ENCODE measurements at places on chromosomes 11 and 22. TPM values are rescaled to one million over a fixed set of nuclear protein-coding genes. Genes with fewer than 3 reads are reported as not detected.

GRCh38 chr22:40322021-40322420 lies 24.3 kb upstream of the ADSL start:
- peak; percentile 73 for DNase-seq
- H3K27ac ChIP-seq = no peak overlapping the region
- H3K27me3 ChIP-seq = no peaks in the 10 kb centered on the region
- H3K4me1 ChIP-seq = no peaks in the 10 kb centered on the region
- peaks cover 24% of the 10 kb centered on the region for H3K36me3 ChIP-seq
- no peak overlapping the region for H3K4me3 ChIP-seq

GRCh38 chr11:46560300-46560991 lies 33.4 kb downstream of the AMBRA1 start:
- no peaks in the 10 kb centered on the region for H3K27me3 ChIP-seq
- no peaks in the 10 kb centered on the region for H3K36me3 ChIP-seq
- peak overlapping the region; percentile 59 for H3K27ac ChIP-seq
- no peak overlapping the region for H3K4me3 ChIP-seq

DNA sequence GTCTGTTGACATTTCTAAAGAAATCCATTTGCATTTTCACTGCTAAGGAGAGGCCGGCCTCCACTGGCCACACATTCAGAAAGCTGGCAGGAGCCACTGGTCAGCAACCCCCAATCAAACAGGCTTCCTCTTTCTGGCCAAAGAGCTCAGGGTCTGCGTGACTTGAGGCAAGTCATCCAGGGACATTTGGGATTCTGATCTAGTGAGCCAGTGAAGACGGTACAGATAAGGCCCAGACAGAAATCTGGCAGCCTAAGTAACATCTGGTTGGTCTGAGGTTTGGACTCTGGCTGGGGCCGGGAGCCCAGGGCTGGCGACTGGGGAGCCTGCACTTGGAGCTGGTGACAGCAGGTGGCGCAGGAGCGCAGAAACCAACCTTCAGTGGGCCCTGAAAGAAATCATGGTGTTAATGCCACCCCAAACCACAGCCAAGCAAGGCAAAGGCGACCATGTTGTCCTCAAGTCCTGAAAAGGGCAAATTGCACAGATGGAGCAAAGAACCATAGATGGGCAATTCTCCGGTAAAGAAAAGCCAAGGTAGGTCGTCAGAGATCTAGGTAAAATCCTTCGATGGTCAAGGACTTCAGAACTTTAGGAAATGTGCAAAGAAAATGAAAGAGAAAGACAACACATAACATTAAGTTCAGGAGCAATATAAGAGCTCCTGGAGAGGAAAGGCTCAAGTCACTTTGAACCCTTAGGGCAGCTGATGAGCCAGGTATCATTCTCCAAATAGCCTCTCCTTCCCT lies 99.4 kb upstream of the BLID start:
- H3K4me3 ChIP-seq = no peak overlapping the region
- H3K36me3 ChIP-seq = no peaks in the 10 kb centered on the region
- H3K4me1 ChIP-seq = peaks cover 2% of the 10 kb centered on the region
- peak; percentile 83 for DNase-seq
- H3K27me3 ChIP-seq = no peaks in the 10 kb centered on the region

DNA sequence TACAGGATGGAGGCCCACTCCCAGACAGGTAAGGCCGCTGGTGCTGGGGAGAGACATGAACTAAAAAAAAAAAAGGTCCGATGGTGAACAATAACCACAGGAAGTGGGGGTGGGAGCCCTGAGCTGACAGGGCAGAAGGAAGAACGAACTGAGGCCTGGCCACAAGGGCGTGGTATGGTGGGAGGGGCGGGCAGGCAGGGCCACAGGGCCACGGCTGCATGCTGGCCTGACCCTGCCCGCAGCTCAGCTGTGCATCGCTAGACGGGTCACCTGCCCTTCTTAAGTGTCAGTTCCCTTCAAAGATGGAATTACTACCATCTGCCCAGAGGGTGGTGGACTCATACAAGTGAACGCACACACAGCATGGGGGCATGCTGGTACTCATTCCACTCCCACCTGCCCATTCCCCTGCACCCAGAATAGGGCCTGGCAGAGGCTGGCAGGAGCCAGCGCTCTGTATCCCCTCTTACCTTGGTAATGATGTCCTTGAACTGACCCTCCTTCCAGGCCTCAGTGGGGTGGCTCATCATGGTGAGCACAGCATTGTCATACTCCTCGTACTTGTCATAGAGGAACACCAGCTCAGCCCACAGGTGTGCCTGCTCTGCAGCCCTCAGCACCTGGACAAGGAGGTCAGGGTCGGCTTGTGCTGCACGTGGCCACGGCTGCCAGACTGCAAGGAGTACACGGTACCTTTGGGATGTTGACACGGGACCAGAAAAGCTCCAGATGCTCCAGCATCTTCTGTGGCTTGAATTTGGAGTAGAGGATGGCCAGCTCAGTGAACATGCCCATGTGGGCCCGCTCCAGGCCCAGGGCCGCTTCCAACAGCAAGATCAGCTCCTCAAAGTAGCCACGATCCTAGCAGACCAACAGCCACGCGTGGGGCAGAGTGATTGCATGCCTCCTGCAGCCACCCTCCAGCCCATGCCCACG lies 17.5 kb upstream of the SLC25A1 start:
- H3K36me3 ChIP-seq = no peaks in the 10 kb centered on the region
- H3K27ac ChIP-seq = no peak overlapping the region
- no peak for DNase-seq
- H3K4me1 ChIP-seq = no peaks in the 10 kb centered on the region
- H3K4me3 ChIP-seq = no peak overlapping the region

DNA sequence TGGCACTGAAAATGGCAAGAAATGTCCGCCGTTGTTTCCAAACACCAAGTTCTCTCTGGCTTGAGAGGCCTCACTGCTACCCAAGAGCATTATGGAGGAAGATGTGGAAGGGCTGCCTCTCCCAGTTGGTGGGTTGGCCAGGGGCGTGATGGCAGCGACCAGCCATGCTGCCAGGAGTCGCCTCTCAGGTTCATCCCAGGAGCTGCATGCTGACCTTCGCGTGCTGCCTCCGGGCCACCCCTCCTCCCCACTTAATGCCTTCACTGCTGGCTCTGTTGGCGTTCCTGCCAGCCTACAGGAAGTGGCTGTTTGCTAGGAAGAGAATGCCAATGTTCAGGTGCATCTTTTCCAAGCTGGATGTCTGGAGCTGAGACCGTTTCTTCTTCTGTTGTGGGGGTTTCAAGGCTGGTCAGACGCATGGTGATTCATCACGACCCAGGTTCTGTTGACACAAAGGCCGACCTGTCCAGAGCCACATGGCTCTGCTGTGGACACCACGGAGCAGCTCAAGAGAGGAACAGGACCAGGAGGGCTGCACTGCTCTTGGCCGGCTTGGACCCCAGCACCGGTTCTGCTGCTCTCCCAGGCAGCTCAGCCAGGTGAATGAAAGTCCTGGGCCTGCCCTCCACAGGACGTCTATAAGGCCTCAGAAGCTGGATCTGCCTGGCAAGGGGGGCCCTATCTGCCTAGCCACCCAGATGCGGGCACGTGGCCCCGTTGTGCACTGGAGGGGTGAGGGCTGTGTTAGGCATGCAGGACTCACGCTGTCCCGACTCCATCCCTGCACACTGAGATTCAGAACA lies 25.1 kb downstream of the TBX1 start:
- H3K36me3 ChIP-seq = no peaks in the 10 kb centered on the region
- DNase-seq = no peak
- no peaks in the 10 kb centered on the region for H3K4me1 ChIP-seq
- no peak overlapping the region for H3K4me3 ChIP-seq
- H3K27ac ChIP-seq = no peak overlapping the region

- H3K4me1 ChIP-seq = peaks cover 25% of the 10 kb centered on the region
- DNase-seq = peak; percentile 67
- no peaks in the 10 kb centered on the region for H3K36me3 ChIP-seq
- H3K27ac ChIP-seq = peak overlapping the region; percentile 60
These were observed 34.5 kb upstream of the ETS1 start for GRCh38 chr11:128621601-128622501.

DNA sequence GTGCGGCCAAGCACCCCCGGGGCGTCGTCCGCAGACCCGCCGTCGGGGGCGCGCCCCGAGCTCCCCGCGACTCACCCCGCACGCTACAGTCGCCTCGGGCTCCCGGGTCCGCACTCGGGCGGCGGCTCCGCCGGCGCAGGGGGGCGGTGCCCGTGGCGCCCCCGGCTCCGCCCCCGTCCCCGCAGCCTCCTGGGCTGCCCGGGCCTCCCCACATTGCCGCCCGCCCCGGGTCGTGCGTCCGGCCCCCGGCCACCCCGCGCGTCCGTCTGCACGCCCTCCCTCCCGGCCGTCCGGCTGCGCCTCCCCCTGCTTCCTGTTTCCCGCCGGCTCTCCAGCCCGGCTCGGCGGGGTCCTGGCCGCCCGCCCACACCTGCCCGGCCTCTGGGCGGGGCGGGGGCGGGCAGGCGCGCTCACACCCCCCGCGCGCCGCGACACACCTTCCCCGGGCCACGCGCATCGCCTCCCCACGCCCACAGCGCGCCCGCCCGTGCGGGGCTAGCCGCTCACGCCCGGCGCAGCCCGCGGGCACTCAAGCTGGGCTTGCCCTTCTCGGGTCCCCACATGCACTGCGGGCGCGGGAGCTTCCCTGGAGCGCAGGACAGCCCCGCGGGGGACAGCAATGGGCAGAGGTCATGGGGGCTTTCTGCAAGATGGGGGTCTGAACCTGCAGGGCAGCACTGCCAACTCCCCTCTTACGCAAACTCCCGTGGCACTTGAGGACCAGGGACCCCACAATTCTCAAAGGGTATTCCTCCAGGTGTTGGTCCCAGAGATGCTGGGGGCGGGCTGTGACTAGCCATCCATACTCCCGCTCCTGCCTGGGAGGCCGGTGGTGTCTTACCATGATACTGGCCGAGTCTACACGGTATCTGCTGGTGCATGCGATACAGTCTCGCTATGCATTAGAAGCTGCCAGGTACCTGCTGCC lies at the start of gene CARD10:
Gene CARD10 (minus strand): TSS at position 148 of the 928 bp plus-strand sequence. CDS start 215 bp downstream, outside the sequence.
- peak; percentile 51 for DNase-seq
- H3K4me1 ChIP-seq = no peaks in the 10 kb centered on the region
- H3K27me3 ChIP-seq = no peaks in the 10 kb centered on the region
- H3K27ac ChIP-seq = peak within 1 kb of the TSS; percentile 71

The OLFML1 gene
- total RNA-seq = 14.9 TPM

DNA sequence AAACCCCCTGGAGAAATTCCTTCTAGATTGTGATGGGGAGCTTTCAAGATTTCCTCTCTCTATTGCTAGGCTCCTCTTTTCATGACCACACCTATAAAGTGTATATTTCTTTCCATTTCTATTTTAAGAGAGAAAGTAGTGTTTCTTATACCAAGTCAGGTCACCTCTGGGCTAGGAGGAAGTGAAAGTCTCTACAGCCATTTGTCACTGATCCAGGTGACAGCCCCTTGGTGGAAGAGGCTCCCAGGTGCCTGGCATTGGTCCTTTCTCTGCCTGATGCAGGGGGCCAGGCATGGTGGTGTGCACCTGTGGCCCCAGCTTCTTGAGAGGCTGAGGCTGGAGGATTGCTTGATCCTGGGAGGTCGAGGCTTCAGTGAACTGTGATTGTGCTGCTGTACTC lies 64.7 kb downstream of the DHCR7 start:
- no peaks in the 10 kb centered on the region for H3K36me3 ChIP-seq
- no peak overlapping the region for H3K27ac ChIP-seq
- no peak overlapping the region for H3K4me3 ChIP-seq

DNA sequence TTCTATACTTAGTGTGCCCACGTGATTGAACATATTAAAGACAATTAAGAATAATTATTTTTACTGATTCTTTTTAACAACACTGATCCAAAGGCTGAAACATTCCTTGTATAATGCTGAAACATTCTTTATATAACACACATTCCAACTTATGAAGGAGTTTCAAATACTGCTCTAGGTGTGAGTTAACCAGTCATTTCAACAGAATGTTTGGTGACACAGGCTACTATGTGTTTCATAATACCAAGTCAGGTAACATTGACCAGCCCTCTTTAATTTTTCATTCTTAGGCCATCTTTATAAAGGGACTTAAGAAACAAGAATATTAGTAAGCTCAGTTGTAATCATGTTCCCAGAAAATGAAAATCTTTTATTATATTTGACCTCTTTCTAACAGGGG lies 136.6 kb downstream of the ELP4 start:
- H3K27me3 ChIP-seq = no peaks in the 10 kb centered on the region
- no peaks in the 10 kb centered on the region for H3K36me3 ChIP-seq
- H3K27ac ChIP-seq = no peak overlapping the region
- no peak for DNase-seq
- peaks cover 4% of the 10 kb centered on the region for H3K4me1 ChIP-seq

DNA sequence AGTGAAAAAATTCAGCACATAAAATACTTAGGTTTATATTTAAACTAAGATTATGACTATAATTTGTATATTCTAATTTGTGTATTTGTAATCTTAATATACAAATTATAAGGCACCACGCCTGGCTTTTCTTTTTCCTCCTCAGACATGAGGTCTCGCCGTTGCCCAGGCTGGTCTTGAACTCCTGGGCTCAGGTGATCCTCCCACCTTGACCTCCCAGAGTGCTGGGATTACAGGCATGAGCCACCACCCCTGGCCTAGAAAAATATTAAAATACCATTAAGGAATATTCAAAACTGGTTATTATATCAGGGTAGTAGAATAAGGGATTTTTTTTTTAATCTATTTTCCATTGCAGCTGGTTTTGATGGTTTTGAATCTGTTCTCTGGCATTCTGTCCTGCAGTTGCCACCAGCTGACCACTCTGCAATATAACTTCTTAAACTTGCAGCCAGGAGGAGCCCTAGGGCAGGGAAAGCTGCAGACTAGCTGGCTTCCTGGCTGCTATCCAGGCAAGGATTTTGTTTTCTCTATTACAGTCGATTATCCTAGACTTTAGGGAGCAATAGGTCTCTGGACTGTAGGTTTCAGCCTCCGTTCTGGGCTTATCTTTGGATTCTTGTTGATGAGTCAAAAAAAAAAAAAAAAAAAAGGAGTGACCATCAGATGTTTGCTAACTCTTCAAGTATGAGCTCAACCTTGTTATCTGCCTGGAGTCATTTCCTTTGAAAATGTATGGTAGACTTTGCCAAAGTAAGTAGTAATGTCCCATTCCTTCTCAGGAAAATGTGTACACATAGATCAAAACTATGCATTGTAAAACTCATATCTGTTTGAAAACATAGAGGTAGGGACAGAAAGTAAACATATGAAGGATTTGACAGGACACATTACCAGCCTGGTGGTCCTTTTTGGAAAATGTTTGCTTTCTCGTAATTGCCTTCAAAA lies 13.2 kb downstream of the POLA2 start:
- peak overlapping the region; percentile 35 for H3K27ac ChIP-seq
- no peak overlapping the region for H3K4me3 ChIP-seq
- peak; percentile 84 for DNase-seq
- H3K27me3 ChIP-seq = no peaks in the 10 kb centered on the region
- H3K4me1 ChIP-seq = peaks cover 6% of the 10 kb centered on the region
- H3K36me3 ChIP-seq = no peaks in the 10 kb centered on the region

The IGHMBP2 gene
- total RNA-seq = 21.0 TPM

- H3K4me1 ChIP-seq = peaks cover 17% of the 10 kb centered on the region
- H3K4me3 ChIP-seq = no peak overlapping the region
- H3K36me3 ChIP-seq = no peaks in the 10 kb centered on the region
- H3K27ac ChIP-seq = peak overlapping the region; percentile 49
These were observed 20.6 kb downstream of the STARD10 start for GRCh38 chr11:72773291-72773690.
